ENCODE measurements at places on chromosomes 6 and 20. TPM values are rescaled to one million over a fixed set of nuclear protein-coding genes. Genes with fewer than 3 reads are reported as not detected.

LPA gene
- total RNA-seq, result 0.02 TPM

RPP40 gene
- total RNA-seq, result 33.9 TPM

QKI gene
- total RNA-seq, result 67.2 TPM

CST3 gene
- 364 TPM for total RNA-seq

NRSN1 gene
- total RNA-seq, result not detected

TMEM63B gene
- total RNA-seq, result 11.3 TPM

TMEM74B gene
- 2.6 TPM for total RNA-seq

DOP1A gene
- 2.1 TPM for total RNA-seq

BHLHE23 gene
- not detected for total RNA-seq

CLVS2 gene
- 0.07 TPM for total RNA-seq

TRIM31 gene
- total RNA-seq, result 2.1 TPM

MRAP2 gene
- 1.1 TPM for total RNA-seq

PCK1 gene
- total RNA-seq, result not detected

ADGRF5 gene
- not detected for total RNA-seq

SLC35B3 gene
- total RNA-seq, result 6.5 TPM

SPTLC3 gene
- total RNA-seq, result 0.03 TPM

SNX9 gene
- 31.1 TPM for total RNA-seq

EYA2 gene
- 3.2 TPM for total RNA-seq

GDAP1L1 gene
- total RNA-seq, result not detected

TBXT gene
- total RNA-seq, result not detected

DHX16 gene
- 28.8 TPM for total RNA-seq

CCN6 gene
- not detected for total RNA-seq

PPP1R14C gene
- 0.83 TPM for total RNA-seq

HCRTR2 gene
- total RNA-seq, result not detected
